ENCODE measurements at places on chromosomes 4 and X.

DNA sequence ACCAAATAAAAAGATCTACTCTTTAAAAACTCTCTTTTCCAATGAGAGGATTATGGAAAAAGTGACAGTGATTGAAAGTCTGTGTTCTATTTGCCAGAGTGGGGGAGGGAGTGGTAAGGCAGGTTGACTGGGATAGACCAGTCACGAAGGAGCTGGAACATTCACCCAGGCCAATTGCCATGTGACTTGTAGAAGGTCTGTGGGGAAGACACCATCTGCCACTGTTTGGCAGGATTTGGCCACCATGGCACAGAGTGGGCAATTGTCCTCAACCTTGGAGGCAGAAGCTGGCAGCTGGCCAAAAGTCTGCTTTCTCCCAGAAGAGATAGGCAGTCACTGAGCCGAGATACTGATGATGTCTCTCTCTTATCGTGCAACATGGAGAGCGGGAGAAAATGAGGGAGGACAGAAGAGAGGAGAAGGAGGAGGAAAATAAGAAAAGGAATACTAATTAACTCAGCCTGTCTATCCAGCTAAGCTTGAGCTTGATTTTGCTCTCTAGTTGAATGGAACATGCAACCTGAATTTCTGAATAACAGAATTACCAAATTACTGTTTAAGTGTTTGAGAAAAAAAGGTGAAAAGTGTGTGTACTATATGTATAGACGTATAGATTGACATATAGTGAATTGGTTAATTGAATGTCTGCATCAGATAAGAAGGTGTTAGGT is 267.1 kb downstream of the ARHGAP24 start:
- no peak for DNase-seq

DNA sequence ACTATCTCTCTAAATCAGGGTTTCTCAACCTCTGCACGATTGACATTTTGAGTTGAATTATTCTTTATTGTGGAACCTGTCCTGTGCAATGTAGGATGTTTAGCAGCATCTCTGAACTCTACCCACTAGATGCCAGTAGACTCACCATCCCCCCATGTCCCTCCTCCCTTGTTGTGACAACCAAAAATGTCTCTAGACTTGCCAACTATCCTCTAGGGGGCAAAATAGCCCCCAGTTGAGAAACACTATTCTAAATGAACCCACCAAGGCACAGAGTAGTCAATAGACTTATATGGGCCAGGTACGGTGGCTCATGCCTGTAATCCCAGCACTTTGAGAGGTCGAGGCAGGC is 49.1 kb upstream of the GAB1 start:
- no peak for DNase-seq

GRCh38 chrX:100673397-100673953 is 29.5 kb downstream of the SRPX2 start:
- no peak for DNase-seq

DNA sequence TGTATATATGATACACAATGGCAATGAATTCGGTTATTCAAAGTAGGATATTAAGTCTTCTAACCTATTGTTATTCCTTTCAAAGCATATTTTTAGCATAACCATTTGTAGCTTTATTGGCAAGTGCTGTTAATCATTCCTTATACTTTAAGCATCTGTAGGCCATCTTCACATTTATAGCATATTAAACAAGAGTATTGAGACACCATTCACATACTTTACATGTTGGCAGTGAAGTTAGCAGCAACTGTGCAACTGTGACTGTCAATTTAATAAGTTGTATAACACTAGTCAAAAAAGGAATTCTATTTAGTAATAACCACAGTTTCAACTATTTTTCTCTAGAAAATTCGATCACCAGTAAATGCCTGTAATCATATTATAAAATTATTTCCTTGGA is 107.3 kb upstream of the MYOZ2 start:
- no peak for DNase-seq

GRCh38 chr4:110411574-110412011 is 64.4 kb upstream of the ENPEP start:
- no peak for DNase-seq

DNA sequence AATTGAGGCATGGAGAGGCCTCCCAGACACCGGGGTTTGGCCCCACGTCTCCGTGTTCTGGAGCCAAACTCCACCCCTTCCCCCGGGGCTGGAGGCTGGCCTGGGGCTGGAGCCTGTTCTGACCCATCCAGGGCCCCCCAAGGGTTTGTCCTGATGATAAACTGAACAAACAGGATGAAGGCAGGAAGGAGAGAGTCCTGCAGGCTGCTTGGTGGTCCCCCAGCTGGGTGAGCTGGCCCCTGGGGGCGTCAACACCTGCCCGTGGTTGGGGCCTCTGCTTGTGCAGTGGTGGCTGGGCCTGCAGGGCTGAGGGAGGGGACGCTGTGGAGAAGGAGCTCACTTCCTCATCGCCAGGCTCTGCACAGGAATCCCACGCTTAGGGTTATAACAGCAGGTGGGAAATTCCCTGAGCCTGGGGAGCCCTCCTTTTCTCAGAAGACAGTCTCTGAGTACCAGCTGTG is 2.3 kb downstream of the SH3TC1 start:
- DNase-seq: no peak

DNA sequence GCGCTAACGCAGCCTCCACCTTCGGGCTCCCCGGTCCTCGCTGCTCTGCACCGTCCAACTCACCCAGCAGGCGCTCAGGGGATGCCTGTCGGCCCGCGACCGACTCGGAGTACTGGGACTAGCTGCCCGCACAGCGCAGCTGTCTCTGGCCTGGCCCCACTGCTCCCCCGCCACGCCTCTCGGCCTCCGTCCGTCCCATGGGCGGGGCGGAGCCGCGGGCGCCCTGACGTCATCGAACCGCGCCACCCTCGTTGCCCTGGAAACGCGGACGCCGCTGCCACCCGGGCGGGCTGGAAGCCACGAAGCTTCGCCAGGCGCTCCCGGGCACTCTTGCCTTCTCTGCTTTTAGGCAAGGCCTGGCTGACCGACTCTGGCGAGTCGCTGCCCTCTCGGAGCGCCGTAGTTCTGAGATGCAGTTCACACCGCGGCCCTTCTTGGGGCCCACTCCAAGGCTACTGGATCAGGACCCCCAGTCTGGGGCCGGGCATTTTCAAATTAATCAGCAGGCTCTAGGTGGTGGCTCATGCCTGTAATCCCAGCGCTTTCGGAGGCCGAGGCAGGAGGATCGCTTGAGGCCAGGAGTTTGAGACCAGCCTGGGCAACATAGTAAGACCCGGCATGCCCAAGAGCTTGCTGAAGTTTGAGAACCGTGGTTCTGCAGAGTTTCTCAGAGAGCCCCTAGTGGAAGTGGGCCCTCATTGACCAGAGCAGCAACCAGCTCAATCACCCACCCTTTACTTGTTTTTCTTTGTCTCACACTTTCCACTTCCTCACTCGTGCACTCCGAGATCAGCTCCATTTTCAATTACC is 12.0 kb downstream of the ACOX3 start:
- peak; percentile 99 for DNase-seq

GRCh38 chr4:142393127-142393526 is 453.0 kb downstream of the INPP4B start:
- no peak for DNase-seq

DNA sequence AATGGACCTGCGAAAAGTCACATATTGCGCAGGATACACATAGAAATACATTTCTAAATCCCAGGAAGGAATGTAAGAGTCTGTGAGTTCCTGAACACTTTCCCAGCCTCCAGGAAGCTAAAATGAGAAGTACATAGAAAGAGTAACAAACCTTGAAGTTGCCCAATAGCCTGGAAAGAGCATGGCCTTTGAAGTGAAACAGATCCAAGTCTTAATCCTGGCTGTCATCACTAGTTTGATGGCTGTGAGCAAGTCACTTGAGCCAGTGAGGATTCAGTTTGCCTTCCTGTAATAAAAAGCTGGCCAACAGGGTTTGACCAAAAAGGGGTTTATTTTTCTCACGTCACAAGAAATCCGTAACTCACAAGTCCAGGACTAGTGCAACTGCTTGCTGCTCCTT is 69.8 kb downstream of the ARHGEF38 start:
- DNase-seq: no peak

DNA sequence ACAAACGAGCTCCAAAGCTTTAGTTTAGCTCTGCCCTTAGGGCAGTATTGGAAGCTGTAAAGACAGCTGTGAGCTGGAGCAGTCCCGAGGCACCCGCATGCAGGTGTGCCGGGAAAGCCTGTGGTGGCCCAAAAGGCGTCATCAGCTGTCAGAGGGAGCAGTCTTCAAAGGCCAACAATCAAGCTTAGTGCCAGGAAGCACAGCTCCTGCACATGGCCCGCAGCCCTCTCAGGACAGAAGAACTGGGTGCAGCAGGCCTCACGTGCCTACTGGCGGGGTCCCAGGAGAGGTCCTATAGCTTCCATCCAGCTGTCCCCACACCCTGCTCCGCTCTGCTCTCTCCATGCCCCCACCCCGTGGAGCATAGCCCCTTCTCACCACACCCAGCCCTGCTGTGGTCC is 92.2 kb upstream of the TRIM2 start:
- DNase-seq: no peak

DNA sequence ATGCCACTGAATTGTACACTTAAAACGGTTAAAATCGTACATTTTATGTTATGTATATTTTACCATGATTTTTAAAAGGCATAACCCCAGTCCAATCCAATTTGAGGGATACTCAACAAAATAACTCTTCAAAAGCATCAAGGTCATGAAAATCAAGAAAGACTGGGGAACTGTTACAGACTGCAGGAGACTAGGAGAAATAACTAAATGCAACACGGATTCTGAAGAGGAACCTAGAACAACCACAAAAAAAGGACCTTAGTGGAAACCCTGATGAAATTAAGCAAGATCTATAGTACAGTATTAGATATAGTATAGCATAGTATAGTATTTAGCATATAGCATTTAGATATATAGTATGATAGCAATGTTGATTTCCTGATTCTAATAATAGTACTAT is 26.8 kb downstream of the SH3KBP1 start:
- no peak for DNase-seq

DNA sequence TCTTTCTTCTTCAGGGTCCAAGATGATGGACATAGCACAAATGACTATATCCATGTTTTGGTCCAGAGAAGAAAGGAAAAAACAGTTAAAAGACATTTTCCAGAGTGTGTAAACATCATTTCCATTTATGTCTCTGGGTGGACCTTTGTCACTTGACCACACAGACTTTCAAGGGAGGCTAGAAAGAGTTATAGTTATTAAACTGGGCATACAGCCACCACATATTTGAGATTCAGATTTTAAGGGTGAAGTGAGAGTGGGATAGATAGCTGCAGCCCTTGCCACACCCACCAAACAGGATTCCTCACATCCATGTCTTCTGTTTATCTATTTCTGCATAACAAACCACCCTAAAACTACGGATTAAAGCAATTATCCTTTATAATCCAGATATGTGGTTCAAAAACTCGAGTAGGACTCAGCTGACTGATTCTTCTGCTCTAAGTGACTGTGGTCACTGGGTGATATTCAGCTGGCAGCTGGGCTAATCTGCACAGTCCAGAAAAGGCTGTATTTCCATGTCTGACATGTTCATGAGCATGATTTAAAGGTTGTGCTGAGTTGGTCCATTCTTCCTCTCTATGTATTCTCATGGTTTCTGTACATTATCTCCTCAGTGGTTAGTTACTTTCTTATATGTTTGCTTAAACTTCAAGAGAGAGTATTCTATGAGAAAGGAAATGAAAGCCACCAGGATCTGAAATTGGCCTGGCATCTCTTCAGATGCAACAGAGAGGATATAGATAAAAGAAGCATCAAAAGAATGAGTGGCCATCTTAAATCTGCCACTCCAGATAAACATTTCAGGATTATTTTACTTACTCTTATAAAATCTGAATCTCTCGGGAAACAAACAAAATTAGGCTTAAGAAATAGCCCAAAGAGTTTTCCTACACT is 459.8 kb upstream of the CTSO start:
- no peak for DNase-seq

DNA sequence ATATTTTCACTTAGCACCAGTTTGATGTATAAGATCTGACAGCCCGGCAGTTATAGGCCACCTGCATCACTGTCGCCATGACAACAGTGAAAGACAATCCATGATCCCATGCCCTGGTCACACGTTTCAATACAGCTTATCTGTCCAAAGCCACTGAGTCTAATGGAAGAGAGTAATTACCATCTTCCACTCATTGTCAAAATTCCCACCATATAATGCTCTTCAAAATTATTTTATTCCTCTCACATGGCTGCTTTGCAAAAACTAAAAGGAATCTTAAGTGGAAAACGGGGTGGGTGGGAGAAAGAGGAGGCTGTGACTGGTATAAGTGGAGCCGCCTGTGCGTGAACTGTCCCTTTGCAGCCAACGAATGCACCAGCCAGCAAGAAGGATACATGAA is 44.2 kb downstream of the MAML3 start:
- no peak for DNase-seq

GRCh38 chr4:27009539-27009938 is 148.9 kb downstream of the STIM2 start:
- DNase-seq: no peak

DNA sequence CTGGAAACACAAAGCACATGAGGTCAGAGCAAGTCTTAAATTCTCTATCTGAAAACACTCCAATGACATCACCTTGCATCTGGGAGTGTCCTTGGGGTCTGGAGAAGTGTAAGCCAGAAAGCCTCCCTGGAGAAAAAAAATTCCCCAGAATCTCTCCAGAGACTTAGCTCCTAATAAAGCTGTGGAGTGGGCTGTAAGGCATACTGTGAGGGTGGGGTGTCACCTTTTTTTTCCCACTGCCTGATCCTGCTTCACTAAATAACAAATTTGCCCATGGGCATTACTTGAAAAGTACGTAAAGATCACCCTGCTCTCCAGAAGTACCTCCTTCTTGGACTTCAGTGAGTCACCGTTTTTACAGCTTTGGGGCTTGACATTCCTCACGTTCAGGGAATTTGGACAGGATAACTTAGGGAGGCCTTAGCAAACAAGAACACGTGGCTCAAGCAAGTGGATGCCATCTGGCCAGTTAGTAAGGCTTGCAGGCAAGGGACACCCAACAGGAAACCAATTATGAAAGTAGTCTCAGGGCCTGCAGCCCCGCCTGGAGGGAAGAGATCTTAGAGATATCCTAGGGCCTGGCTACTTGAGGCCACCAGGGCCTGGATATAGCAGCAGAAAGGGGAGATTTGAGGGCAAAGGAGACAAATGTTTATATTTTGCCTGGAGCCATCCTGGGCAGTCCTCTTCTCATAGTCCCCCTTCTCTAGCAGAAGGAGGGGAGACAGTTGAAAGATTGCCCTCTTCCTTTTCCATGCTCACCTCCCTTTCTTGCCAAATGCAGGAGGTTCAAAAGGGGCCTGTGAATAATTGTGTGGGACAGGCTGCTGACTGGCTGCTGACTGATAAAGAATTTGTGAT is 60.1 kb upstream of the PLAC1 start:
- DNase-seq: no peak

DNA sequence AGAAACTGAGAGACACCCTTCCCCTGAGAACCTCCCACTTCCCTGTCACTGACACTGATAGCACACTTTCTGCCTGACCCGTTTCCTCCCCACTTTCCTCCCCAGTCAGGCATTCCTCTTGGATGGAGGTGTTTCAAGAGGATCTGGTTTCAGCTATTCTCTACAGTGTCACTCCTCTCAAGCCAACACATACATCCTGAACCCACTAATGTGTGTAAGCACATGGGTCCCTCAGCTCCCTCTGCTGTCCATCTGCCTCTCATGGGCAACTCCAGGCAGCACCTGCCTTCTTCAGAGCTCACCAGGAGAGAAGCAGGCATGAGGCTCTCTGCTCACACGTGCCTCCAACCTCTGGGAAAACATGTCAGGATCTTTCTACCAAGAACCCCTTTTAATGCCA is 207.6 kb downstream of the NAF1 start:
- DNase-seq: no peak

All from stimulated activated effector memory CD8-positive, alpha-beta T cell treated with anti-CD3 and anti-CD28 coated beads, Interleukin-12 subunit alpha, Interleukin-12 subunit beta, amount 100 ng/mL, for 72 hours (primary cell).